ENCODE measurements at places on chromosomes 3 and 15.

DNA sequence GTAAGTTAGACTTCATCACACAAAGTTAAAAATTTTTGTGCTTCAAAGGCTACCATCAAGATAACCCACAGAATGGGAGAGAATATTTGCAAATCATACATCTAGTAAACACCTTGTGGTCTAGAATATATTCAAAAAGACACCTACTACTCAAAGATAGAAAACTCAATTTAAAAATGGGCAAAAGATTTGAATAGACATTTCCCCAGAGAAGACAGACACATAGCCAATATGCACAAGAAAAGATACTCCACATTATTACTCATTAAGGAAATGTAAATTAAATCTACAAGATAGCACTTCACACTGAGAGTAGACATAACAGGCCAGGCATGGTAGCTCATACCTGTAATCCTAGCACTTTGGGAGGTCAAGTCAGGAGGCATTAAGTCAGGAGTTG, 87.8 kb upstream of the MANF start:
- no peak for DNase-seq

- no peak for DNase-seq
Observed at GRCh38 chr3:150069633-150070032, 98.9 kb upstream of the PFN2 start.

DNA sequence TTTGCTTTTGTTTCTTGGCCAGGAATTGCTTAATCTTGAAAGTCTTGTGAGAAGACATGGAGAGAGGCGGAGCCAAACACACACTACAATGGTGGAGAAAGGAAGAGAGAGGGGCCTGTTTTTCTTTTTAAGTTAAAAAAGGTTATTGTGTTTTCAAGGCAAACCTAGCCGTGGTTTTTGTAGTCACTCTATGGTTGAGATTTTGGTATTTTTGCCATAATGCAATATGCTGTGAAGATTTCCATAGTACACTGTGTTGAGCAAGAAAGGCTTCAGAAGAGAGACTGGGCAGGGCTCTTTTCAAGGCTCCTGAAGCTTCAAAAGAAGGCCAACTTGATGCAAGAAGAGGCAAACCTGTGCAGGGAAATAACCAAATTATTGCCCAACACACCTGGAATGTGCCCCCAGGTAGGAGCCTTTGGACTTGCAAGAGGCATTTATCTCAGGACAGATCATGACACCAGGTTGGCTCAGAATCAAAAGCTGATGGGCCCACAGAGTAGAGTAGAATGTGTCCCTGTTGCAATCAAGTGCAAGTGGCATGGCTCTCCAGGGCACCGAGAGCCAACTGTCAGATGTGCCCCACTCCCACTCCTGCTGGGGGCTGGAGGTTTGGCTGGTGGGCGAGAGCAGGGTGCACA, 22.1 kb downstream of the AMOTL2 start:
- no peak for DNase-seq

DNA sequence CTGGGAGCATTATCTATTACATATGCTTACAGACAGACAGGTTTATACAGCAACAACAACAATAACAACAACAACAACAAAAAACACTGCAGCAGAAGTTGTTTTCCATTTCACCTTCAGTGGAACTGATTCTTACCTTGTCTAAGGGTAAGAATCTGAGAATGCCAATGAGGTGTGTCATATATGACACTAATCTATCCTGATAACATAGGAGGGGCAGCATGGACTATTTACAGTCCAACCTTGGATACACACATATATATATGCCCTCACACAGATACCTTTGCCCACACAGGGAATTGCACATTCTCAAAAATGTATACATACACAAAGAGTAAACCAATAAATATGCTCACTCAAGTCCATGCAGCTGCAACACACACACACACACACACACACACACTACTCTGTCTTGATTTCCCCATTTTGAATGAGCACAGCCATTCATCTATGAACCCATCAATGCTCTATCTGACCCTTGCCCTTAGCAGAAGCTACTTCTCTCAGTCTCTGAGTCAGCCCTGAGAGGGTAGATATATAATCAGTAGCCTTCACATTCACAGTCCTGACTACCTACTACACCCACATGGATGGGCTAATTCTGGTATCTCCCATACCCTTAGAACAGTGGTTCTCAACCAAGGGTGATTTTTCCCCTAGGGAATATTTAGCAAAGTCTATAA, 9.7 kb upstream of the TRANK1 start:
- no peak for DNase-seq

DNA sequence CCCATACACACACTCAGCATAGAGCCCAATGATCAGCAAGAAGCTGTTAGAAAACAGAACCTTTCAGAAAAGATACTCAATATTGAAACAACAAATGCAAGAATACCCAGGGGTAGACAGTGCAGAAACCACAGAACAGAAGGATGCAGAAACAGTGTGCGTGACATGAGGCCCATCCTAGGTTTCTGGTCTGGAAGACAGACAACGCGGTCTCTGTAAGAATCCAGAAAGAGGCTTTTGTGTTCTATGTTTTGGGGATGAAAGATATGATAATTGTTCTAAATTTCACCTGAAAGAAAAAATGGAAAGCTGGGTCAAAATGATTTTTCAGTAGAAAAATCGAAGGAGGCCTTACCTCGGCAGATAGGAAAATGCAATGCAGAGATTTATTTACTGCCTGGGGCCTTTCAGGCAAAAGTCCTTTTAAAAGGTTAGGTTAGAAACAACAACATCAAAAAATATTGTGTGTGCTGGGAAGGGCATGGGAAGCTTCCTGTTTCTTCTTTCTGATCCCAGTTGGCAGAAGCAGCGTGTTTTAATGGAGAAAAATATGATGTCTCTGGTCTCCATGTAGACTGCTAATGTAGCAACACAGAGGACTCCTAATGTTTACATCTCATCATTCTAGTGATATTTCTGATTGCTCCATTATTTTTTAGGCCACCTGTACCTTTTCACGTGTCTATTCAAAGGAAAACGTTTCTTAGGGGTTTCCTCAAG, 17.0 kb downstream of the SYNM start:
- no peak for DNase-seq

DNA sequence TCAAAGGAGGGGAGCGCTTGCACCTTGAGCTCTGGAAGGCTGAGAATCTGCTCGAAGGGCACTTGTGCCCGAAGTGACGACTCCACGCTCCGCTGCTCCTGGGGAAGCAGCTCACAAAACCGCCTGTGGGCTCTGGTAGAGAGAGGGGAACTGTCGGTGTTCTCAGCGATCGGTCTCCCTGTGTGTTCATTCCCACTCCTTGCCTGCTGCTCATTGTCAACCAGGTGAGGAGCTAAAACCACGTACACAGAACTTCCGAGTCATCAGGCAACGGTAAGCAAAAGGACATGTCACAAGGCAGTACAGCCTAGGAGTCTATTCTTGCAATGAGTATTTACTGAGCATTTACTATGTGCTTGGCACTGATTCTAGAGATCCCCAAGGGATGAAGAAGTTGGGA, 1.5 kb downstream of the CIB1 start:
- DNase-seq = no peak
